ENCODE measurements at places on chromosomes 12 and 14.
A peak's percentile ranks its signal among the peaks of the same experiment; 100 is the strongest.

GRCh38 chr12:107336695-107337094, 243.3 kb upstream of the CRY1 start:
- no peak for DNase-seq

GRCh38 chr14:81396113-81396512, 4.0 kb downstream of the STON2 start:
- no peak for DNase-seq

DNA sequence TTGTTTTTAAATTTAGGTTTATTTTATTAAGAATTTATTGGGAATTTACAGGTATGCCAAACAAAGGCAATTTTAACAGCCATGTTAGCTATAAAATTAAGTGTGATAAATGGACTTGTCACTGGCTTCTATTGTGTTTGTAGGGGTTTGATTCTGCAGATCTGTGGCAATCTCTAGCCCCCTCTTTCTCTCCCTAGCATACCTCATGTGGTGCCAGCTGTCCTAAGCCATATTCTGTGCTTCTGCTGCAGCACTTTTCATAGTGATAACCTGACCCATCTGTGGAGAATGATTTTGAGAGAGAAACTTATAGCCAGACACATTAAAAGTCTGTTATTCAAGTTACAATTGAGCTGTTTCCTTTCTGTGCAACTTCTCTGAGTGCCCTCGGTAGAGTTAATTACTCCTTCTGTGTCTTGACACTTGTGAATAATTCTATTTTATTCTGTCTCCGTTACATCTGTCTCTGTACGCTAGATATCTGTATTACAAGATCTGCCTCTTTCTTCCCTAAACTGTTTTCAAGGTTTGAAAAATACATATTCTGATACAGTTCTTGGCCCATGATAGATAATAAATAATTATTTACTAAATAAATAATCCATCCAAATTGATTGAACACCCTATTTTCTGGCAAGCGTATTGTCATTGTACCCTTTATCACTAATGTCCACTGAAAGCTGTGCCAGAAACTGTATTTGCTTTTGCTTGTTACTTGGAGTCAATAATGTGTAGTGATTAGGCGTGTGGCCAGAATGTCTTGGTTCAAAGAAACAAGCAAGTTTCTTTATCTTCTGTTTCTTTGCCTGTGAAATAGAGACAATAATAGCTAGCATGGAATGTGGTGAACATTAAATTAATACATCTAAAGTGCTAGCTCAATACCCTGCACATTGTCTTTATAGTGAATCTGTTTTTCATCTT, 40.0 kb downstream of the FRS2 start:
- DNase-seq, result no peak

DNA sequence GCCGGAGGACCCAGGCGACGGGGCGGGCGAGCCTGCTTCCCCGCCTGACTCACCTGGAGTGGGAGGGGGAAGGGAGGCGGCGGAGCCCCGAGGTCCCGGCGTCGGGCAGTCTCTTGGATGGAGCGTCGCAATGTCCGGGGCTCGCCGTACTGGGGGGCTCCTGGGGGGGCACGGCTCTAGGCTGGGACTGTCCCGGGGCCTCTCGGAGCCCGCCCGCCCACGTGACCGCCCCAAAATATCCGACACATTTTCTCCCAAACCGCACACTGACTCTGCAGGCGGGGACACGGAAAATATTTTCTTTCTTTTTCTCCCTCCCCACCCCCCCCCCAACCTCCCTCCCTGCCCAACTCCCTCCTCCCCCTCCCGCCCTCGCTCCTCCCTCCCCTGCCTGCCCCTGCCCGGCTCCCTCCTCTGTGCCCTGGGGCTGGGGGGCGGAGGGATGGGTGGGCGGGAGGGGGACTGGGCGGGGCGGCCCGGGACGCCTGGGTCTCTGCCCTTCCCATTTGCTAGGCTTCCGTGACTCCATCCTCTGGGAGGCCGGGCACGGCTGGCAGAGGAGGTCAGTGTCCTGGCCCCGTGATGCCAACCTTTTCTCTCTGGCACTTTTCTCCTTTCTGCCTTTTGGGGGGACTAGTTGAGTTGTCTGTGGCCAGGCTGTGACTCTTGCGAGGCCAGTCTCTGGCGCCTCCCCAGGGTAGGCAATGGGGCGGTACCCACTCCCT, at the start of gene RARG:
Gene RARG (minus strand): TSS at position 289 of the 725 bp plus-strand sequence. CDS start 4,664 bp downstream, outside the sequence.
- peak; percentile 77 for DNase-seq

DNA sequence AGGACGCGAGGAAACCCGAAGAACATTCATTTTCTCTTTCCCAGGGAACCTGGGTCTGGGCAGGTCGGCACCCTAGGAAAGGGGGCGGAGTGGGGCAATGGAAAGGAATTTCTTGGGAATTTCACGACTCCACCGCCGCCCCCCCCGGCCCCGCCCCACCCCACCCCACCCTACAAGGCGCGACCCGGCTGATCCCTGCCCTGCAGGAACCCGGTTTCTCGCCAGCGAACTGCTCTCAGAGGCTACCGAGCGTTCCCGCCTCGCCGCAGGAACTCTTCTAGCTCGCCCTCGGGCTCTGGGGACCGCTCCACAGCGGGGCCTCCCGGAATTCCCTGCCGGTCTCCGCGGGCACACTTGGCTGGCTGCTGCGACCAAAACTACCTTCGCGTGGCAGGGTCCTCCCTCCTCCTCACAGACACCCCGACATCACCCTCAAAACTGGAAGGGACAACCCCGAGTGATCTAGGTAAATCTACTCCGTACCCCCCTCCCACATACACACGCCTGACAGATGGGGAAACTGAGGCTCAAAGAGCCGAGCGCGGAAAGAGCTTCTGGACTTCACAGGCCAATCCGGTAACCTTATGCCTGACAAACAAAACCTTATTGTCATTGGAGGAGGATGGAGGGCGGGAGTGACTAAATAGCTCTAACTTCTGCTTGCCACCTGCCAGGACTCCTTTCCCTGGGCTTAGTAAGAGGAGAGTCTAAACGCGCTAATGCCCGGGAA, 785 bp upstream of the ACTN1 start:
- DNase-seq, result no peak

DNA sequence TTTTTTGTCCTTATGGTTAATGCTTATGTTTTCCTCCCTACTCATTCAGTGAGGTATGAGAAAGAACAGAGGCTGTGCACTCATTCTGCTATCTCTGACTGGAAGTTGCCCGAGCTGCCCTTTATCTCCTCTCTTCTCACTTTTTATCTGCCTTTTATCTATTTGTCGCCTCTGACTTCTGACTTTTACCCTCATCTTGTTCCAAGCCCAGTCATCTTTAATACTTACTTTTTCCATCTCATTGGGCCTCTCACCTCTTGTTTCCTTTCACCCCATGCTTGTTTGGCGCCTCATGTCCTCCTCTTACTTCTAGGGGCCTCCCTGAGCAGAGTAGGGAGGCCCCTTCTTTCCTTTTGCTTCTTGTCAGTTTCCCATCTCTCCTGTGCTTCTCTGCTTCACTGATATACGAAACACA, 50.7 kb downstream of the DIP2B start:
- peak; percentile 7 for DNase-seq

DNA sequence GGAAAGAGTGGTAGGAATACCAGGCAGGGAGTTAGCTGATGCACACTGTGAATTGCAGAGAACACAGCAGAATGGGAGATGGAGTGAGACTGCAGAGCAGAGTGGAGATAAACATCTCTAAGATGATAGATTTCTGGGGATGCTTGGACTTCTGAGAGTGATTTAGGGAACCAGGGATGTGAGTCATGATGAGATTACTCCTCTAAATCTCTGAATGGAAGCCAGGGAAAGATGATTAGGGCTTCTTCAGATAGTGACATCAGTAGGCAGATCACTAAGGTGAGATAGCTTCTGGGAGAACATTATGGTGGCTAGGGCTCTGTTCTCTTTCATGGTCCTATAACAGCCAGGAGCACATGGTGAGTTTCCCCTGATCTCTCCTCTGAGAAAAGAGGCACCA, 501.5 kb upstream of the USP15 start:
- DNase-seq, result no peak

DNA sequence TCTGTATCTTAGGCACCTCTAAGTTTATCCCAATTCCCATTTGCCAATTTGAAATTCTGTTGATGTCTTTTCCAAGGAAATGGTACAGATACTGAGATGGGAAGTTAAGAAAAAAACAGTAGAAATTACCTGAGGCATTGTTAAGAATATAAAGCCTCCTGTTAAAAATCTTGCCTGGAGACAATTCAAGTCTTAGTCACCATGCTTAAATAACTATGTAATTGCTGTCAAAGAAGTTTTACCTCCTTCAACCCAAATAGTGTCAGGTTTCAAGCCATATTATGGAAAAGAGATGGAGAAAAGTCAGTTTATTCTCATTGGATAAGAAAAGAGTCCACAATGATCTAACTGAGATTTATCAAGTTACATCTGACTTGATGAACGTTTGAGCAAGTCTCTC, 974.7 kb downstream of the GALC start:
- no peak for DNase-seq

- no peak for DNase-seq
Measured at GRCh38 chr12:62267480-62267879, 7.3 kb downstream of the USP15 start.

Data from stimulated activated CD4-positive, alpha-beta T cell treated with anti-CD3 and anti-CD28 coated beads, Interleukin-4, amount 100 ng/mL, for 4 hours (primary cell).